Naive thymus-derived CD8-positive, alpha-beta T cell (primary cell): ENCODE measurements at places on chromosomes 7 and 10. TPM values are rescaled to one million over a fixed set of nuclear protein-coding genes. Genes with fewer than 3 reads are reported as not detected.

DNA sequence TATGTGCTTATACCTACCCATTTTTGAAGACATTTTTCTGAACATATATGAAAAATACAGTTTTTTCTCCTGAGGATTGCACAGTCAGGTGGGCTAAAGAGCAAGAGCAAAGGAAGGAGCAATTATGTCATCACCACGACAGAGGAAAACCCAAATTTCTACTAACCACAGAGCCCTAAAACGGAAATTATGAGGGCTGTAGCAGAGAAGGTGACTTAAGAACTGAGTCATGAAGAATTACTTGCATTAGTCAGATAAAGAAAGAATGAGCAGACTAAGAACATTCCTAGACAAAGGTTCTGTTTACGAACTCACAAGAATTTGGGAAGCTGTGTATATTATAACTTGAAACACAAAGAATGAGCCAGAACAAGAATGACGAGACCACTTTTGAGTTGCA is 974.4 kb downstream of the NXPH1 start:
- DNase-seq: no peak
- no peak overlapping the region for H3K27ac ChIP-seq
- H3K4me3 ChIP-seq: no peak overlapping the region
- no peaks in the 10 kb centered on the region for H3K4me1 ChIP-seq
- no peaks in the 10 kb centered on the region for H3K36me3 ChIP-seq

The CPA1 gene
- polyA plus RNA-seq: not detected

DNA sequence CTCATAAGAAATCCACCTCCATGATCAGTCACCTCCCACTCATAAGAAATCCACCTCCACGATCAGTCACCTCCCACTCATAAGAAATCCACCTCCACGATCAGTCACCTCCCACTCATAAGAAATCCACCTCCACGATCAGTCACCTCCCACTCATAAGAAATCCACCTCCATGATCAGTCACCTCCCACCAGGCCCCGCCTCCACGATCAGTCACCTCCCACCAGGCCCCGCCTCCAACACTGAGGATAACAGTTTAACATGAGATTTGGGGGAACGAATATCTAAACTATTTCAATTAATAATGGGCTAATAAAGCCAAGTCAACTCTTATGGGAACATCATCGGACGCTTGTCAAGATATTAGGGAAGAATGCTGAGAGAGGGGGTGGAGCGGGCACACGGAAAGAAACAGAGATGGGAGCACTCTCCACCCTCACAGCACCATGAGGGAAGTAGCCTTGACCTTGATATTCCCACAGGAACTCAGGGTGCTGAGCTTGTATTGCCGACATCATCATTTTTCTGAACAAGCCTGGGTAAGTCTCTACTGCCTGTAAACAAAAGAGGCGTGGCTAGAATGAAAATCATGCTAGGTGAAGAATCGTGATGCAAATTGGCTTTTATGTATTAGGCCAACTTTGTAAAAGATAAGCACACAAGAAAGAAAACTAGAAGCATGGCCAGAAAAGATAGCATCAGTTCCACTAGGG is 303.5 kb upstream of the KLF6 start:
- no peak overlapping the region for H3K27ac ChIP-seq
- H3K4me1 ChIP-seq: peaks cover 2% of the 10 kb centered on the region
- no peaks in the 10 kb centered on the region for H3K27me3 ChIP-seq
- no peaks in the 10 kb centered on the region for H3K36me3 ChIP-seq
- DNase-seq: no peak

The SPDYE6 gene
- not detected for polyA plus RNA-seq

GRCh38 chr10:132972149-132972985 is 30.0 kb upstream of the CFAP46 start:
- H3K27me3 ChIP-seq: peaks cover 16% of the 10 kb centered on the region
- DNase-seq: no peak
- H3K4me3 ChIP-seq: no peak overlapping the region
- H3K4me1 ChIP-seq: peaks cover 3% of the 10 kb centered on the region
- no peak overlapping the region for H3K27ac ChIP-seq

The ACSM6 gene
- not detected for polyA plus RNA-seq

GRCh38 chr7:140315498-140316164 is 82.7 kb downstream of the SLC37A3 start:
- no peak for DNase-seq
- H3K36me3 ChIP-seq: peaks cover 18% of the 10 kb centered on the region
- peaks cover 8% of the 10 kb centered on the region for H3K4me1 ChIP-seq
- H3K27me3 ChIP-seq: peaks cover 2% of the 10 kb centered on the region
- no peak overlapping the region for H3K4me3 ChIP-seq
- H3K27ac ChIP-seq: peak overlapping the region; percentile 16

DNA sequence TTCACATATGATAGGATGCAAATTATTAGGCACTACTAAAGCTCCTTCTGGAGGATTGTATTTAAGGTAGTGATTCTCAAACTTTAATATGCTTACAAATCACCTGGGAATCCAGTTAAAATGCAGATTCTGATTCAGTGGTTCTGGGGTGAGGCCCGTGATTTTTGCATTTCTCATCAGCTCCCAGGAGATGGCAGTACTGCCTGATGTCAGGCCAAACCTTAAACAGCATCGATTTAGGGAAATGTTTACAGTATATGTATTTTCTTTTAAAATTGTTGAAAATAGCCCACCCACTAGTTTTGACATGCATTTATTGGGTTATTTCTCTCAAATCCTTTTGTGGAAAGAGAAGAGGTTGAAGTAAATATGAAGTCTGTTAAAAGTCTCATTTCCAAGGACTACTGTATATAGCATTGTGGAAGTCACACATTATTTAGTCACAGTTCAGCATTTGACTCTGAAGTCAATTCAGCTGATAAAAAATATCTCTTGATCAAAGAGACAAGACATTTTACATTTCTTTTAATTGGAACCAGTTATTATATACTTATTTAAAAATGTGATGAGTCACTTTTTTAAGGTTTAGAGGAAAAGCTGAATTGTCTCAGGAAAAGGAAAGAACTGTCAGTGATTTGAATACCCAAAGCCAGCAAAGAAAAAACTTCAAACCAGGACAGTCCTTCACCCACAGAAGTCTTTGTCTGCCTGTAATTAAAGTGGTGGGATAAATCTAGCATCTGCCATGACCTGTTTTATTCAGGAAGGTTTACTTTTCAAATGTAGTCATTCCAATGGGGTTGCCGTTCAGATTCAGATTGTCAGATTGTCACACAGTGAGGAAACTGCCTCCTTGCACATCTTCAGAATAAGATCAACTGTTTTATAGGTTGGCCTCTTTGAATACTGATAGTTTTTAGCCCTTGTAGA is 21.1 kb upstream of the HBP1 start:
- H3K4me3 ChIP-seq: no peak overlapping the region
- peaks cover 5% of the 10 kb centered on the region for H3K4me1 ChIP-seq
- DNase-seq: no peak
- no peak overlapping the region for H3K27ac ChIP-seq

GRCh38 chr10:77614778-77615625 is 22.6 kb downstream of the KCNMA1 start:
- no peaks in the 10 kb centered on the region for H3K36me3 ChIP-seq
- no peak overlapping the region for H3K4me3 ChIP-seq
- no peak for DNase-seq
- H3K27me3 ChIP-seq: peaks cover 13% of the 10 kb centered on the region
- H3K4me1 ChIP-seq: no peaks in the 10 kb centered on the region

GRCh38 chr7:130160455-130160854 is 44.8 kb downstream of the TMEM209 start:
- peaks cover 71% of the 10 kb centered on the region for H3K36me3 ChIP-seq
- H3K27ac ChIP-seq: no peak overlapping the region
- peaks cover 2% of the 10 kb centered on the region for H3K27me3 ChIP-seq

DNA sequence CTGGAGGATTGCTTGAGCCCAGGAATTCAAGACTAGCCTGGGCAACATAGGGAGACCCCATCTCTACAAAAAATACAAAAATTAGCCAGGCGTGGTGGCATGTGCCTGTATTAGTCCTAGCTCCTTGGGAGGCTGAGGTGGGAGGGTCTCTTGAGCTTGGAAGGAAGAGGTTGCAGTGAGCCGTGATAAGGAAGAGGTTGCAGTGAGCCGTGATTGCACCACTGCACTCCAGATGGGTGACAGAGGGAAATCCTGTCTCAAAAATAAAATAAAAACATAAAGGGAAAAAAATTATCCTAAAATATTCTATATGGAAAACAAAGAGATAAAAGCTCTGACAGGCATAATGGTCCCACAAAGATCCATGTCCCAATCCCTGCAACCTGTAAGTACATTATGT is 87.9 kb upstream of the KAT6B start:
- H3K36me3 ChIP-seq: no peaks in the 10 kb centered on the region
- peak overlapping the region; percentile 64 for H3K4me3 ChIP-seq
- no peaks in the 10 kb centered on the region for H3K27me3 ChIP-seq
- H3K4me1 ChIP-seq: peaks cover 28% of the 10 kb centered on the region
- DNase-seq: no peak
- H3K27ac ChIP-seq: no peak overlapping the region

- no peaks in the 10 kb centered on the region for H3K27me3 ChIP-seq
- H3K4me3 ChIP-seq: no peak overlapping the region
- no peaks in the 10 kb centered on the region for H3K36me3 ChIP-seq
- DNase-seq: no peak
- no peaks in the 10 kb centered on the region for H3K4me1 ChIP-seq
- no peak overlapping the region for H3K27ac ChIP-seq
Measured at GRCh38 chr10:121823993-121824463, 103.8 kb downstream of the ATE1 start.

DNA sequence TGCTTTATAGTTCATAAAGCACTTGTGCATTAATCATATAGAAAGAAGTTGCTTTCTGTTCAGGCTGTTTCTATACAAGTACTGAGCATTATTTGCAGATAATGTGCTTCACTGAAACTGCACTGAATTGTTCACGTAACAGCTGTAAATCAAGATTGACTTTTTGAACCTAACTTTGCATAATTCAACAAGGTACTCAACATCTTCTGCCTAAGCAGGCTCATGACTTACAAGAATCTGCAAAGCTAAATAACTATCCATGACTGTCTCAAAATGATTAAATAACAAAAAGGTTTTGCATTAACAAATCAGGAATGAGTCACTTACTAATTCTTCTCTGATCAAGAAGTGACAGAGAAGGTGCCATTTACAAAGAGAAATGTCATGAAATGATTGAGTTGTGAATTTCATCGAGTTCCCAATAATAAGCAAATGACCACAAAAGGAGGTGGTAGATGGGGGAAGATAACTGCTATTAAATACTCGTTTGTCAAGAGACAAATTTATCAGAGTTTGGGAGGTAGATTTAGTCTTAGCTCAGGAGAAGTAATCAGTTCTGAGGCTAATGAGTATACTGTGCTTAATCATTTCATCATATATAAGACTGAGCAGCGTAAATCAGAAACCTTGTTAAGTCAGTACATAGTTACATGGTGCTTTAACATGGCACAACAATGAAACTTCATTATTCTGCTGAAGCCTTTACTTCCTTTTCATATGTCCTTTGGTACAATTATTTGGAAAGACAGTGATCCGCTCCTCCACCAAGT is 161.3 kb upstream of the LRRN3 start:
- DNase-seq: no peak
- H3K27me3 ChIP-seq: no peaks in the 10 kb centered on the region
- H3K4me3 ChIP-seq: no peak overlapping the region
- H3K36me3 ChIP-seq: peaks cover 9% of the 10 kb centered on the region
- peaks cover 9% of the 10 kb centered on the region for H3K4me1 ChIP-seq

- no peak overlapping the region for H3K27ac ChIP-seq
- no peak overlapping the region for H3K4me3 ChIP-seq
Measured at GRCh38 chr10:92811986-92812385, 36.3 kb upstream of the EXOC6 start.

The GALNT17 gene
- not detected for polyA plus RNA-seq

GRCh38 chr10:7891634-7892033 is 73.3 kb downstream of the TAF3 start:
- H3K36me3 ChIP-seq: peaks cover 6% of the 10 kb centered on the region
- no peak for DNase-seq
- no peak overlapping the region for H3K27ac ChIP-seq
- H3K4me1 ChIP-seq: peaks cover 35% of the 10 kb centered on the region
- no peaks in the 10 kb centered on the region for H3K27me3 ChIP-seq

- peak overlapping the region; percentile 95 for H3K4me3 ChIP-seq
- no peaks in the 10 kb centered on the region for H3K36me3 ChIP-seq
- H3K4me1 ChIP-seq: peaks cover 15% of the 10 kb centered on the region
- peak overlapping the region; percentile 32 for H3K27ac ChIP-seq
- peak; percentile 20 for DNase-seq
- H3K27me3 ChIP-seq: peaks cover 27% of the 10 kb centered on the region
Measured at GRCh38 chr10:117175215-117175900, 21.9 kb upstream of the KCNK18 start.

DNA sequence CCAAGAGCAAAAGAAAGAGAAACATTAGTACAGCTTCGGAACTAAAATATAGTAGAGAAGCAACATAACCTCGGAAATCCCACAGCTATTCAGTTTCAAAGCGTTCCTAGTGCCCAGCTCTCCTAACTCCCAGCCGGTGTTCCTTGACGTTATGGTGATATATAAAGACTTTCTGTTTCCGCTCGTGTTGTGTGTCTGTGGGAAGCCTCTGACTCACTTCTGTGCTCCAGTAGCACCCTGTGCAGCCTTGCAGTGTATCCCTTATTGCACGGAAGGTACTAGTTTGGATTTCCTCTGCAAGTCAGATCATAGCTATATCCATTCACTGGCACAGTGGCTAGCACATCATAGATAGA is 535 bp downstream of the ASAH2B start:
- peak; percentile 7 for DNase-seq
- H3K4me3 ChIP-seq: peak overlapping the region; percentile 99
- peak overlapping the region; percentile 81 for H3K27ac ChIP-seq
- no peaks in the 10 kb centered on the region for H3K36me3 ChIP-seq
- no peaks in the 10 kb centered on the region for H3K27me3 ChIP-seq

DNA sequence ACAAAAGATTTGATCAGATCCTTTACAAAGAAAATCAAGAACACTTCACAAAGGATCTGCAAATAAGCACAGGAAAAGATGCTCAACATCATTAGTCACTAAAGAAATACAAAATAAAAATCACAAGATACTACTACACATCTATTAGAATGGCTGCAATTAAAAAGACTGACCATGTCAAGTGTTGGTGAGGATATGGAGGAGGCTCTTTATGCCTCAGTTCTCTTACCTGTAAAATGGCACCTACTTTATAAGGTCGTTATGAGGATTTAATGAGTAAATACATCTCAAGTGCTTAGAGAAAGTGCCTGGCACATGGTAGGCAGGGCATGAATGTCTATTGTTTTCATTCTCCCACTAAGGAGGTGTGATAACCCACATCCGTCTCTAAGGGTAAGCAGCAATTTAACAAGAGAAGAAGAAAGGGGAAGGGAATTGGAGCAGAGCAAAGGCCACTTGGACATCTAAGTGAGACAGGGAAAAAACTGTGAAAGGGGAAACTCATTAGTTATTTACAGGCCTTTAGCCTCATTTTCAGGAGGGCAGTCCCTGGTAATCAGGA is 157.5 kb upstream of the NFE2L3 start:
- no peaks in the 10 kb centered on the region for H3K4me1 ChIP-seq
- peaks cover 5% of the 10 kb centered on the region for H3K27me3 ChIP-seq
- no peak overlapping the region for H3K27ac ChIP-seq
- no peaks in the 10 kb centered on the region for H3K36me3 ChIP-seq

DNA sequence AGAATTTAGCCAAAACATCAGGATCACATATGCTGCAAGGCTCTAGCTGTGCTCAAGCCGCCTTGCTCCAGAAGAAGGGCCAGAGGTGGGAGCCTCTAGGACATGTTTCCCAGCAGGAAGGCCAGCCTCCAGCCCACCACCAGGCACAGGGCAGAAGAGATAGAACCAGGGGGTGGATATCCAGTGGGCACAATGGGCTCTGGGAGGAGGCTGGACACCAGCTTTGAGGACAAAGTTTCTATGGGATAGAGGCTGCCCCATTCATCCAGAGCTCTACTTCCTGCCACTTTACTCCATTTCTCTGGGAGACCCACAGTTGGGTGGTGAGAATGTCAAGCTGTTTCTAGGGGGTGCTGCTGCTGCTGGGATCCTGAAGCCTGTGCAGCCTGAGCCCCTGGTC is 77.1 kb downstream of the ARHGAP22 start:
- peaks cover 3% of the 10 kb centered on the region for H3K4me1 ChIP-seq
- peak; percentile 13 for DNase-seq
- H3K27ac ChIP-seq: no peak overlapping the region
- H3K27me3 ChIP-seq: peaks cover 36% of the 10 kb centered on the region
- H3K4me3 ChIP-seq: no peak overlapping the region
